COR-L47 (cell line): ENCODE measurements at places on chromosomes 3 and 15.
A peak's percentile ranks its signal among the peaks of the same experiment; 100 is the strongest.

DNA sequence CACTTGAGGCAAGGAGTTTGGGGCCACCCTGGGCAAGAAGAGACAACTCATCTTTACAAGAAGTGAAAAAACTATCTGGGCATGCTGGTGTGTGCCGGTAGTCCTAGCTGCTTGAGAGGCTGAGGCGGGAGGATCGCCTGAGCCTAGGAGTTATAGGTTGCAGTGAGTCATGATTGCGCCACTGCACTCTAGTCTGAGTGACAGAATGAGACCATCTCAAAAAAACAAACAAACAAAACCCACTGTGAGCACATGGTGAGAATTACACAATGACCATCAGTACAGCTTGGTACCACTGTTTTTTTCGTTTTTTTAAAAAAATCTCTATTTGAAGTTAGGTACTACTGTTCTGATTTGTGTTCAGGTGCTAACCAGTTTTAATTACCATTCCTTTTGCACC, 13.6 kb downstream of the VPS39 start:
- DNase-seq, result no peak

DNA sequence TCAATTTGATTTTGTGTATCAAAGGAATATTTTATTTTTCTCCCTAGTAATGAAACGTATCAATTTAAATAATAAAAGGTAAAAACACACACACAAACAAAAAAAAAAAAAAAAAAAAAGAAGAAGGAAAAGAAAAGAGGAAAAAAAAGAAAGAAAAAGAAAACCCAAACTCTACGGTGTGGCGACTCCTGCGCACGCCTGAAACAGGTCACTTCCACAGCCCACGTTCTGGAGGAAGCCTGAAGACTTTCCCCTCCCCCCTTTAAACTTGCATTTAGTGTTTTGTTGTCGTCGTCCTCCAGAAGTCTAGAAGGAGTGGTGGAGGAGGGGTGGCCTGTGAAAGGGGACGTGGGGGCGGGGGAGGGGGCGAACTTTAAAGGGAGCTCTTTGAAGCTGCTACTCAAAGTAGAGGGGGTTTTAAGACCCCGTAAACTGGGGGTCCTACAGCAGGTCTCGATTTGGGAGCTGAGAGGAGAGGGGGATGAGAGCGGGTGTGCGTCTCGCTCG, 2.3 kb upstream of the TLE3 start:
- DNase-seq, result peak; percentile 28

GRCh38 chr3:172148241-172148640, 108.9 kb downstream of the FNDC3B start:
- no peak for DNase-seq

- DNase-seq, result no peak
Measured at GRCh38 chr3:55570271-55570711, 83.2 kb upstream of the WNT5A start.

GRCh38 chr3:169619793-169620192, 43.7 kb downstream of the MECOM start:
- DNase-seq, result peak; percentile 95

DNA sequence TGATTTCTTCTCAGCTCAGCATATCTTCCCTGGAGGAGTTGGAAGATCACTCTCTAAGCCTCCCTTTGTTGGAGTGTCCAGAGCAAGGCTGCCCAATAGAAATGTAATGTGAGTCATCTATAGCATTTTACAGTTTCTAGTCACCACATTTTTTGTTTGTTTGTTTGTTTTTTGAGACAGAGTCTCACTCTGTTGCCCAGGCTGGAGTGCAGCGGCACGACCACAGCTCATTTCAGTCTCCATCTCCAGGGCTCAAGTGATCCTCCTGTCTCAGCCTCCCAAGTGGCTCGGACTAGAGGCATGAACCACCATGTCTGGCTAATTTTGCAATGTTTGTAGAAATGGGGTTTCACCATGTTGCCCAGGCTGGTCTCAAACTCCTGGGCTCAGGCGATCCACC, 21.3 kb downstream of the KLHL6 start:
- DNase-seq, result no peak

DNA sequence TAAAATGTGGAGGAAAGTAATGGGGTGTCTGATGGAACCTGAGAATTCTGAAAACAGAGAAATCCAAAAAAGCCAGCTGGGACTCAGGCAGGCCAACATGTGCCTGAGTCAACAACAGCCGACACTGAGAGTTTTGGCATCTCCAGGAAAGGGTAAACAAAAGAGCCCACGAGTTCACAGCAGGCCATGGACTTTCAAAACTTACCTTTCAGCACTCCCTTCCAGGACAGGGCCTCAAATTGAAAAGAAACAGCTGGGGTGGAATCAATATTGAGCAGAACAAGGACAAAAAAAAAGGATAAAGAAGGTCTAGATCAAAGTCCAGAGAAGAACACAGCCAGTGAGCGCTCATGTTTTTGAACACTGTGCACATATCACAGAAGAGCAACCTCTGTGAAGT, 735.4 kb upstream of the GRM7 start:
- DNase-seq, result no peak

DNA sequence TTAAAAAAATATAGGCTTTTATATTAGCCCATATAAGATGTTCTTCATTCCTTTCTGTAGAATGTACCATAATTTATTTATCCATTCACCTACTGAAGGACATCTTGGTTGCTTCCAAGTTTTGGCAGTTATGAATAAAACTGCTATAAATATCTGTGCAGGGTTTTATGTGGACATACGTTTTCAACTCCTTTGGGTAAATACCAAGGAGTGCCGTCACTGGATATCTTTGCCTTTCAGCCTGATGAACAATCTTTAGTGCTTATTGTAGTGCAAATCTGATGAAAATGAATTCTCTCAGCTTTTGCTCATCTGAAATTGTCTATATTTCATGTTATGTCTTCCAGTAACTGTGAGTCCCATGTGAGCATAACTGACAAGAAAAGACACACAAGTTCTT, 26.6 kb upstream of the BLM start:
- no peak for DNase-seq

GRCh38 chr3:7190095-7190494, 329.2 kb downstream of the GRM7 start:
- no peak for DNase-seq

GRCh38 chr15:78174401-78174800, 25.2 kb downstream of the IDH3A start:
- DNase-seq, result no peak

GRCh38 chr15:62506217-62506805, 341.2 kb upstream of the C2CD4B start:
- no peak for DNase-seq
